ENCODE measurements at places on chromosomes 1 and 21.

DNA sequence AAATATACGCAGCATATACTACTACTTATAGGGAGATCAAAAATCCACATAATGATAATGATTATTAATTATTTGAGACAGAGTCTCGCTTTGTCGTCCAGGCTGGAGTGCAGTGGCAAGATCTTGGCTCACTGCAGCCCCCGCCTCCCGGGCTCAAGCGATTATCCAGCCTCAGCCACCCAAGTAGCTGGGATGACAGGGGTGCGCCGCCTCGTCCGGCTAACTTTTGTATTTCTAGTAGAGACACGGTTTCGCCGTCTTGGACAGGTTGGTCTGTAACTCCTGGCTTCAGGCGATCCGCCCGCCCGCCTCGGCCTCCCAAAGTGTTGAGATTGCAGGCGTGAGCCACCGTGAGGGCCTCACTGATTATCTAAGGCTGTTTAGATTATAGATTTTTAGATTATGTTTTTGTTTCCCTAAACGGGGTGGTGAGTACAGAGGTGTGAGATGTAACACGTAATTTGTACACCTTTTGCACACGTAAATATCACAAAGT lies 548 bp upstream of the SLC25A33 start:
- DNase-seq = no peak

DNA sequence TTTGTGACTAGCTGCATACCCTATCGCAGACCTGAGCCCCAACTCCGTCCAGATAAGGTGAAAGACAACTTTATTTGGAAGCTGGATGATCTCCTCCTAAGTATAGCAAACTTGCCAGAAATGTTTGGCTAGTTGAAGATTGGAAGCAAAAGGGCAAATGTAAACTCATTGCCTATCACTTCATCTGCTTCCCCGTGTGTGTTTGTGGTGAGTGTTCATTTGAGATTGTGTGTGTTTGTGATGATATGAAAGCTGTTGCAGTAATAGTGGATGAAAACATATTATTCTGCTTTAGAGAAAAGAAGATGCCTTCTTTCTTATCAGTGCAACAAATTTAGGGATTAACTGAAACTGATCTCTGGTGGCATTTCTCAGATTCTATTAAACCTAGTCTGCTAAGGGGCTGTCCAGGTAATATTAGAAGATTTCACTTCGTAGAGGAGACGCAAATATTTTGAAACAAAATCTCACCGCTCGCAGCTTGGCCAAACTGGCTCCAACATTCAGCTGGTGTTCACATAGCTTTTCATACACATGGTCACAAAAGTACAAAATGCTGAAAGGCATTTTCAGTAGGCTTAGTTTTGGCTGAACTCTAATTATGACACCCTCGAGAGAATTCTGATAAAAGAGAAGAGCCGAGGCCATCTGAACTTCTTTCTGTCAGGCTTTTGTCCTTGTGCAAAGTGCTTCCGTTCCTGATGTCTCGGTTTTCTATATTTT lies 1.1 kb downstream of the TBX19 start:
- no peak for DNase-seq

DNA sequence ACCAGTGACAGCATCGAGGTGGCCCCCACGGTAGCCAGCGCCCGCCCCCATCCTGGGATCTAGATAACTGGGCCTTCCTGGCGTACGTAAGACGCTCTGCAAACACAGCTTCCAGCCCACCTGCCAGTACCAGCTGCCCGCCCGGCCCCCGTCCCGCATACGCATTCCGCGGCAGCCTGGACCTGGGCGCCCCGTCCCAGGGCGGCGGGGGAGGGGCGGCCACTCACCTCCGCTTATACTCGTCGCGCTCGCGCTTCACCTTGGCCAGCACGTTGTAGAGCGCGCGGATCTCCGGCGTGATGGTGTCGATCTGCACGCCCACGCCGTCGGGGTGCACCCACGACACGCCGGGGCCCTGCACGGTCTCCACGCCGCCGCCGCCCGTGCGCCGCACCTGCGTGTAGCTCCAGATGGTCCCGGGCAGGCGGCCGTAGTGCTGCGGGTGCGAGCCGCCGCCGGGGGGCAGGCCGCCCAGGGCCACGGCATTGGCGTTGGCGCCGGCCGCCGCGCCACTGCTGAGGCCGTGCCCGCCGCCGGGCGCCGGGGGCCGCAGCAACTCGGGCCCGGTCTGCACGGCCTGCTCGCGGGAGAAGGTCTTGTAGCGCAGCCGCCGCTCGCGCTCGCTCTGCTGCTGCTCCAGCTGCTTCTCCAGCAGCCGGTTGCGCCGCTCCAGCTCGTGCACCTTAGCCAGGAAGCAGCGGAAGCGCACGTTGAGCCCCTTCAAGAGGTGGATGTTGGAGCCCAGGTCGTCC lies 859 bp downstream of the IFFO2 start:
- no peak for DNase-seq

- no peak for DNase-seq
Measured at GRCh38 chr1:168159251-168159650, 19.5 kb upstream of the TIPRL start.

GRCh38 chr1:33312413-33312749 lies 8.5 kb downstream of the A3GALT2 start:
- DNase-seq = no peak

DNA sequence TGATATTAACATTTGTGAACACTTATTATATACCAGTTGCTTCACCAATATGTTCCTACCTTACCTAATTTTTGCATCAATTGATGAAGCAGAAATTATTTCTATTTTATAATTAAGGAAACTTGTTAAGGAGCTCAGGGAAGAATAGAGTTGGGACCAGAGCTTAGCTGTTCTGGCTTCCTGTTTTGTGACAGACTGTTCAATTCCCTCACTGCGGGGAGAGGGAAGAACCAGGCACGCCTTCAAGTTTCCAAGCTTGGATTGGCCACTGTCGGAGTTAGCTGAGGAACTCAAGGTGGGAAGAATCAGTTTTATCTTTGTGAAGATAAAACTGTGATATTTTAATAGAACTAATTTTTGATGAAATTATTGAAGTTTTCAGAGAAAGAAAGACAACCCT lies 142.3 kb upstream of the LMO4 start:
- no peak for DNase-seq

- DNase-seq = no peak
Measured at GRCh38 chr1:192998536-192998935, 60.6 kb downstream of the UCHL5 start.

DNA sequence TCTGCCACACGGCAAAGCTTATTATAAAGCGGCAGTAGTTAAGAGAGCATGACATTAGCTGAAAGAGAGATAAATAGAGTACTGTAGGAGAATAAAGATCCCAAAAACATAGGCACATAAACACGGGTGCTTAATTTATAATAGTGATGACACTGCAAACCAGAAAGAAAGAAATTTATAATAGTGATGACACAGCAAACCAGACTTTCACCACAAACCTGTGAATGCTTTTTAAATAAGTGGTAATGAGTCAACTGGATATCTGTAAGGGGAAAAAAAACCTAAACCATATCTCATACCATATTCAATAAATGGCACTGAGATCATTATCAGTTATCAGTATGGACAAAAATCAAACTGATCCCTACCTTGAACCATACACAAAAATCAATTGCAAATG lies 25.5 kb downstream of the USP1 start:
- no peak for DNase-seq

GRCh38 chr1:71599306-71599705 lies 518.5 kb upstream of the ZRANB2 start:
- DNase-seq = no peak

DNA sequence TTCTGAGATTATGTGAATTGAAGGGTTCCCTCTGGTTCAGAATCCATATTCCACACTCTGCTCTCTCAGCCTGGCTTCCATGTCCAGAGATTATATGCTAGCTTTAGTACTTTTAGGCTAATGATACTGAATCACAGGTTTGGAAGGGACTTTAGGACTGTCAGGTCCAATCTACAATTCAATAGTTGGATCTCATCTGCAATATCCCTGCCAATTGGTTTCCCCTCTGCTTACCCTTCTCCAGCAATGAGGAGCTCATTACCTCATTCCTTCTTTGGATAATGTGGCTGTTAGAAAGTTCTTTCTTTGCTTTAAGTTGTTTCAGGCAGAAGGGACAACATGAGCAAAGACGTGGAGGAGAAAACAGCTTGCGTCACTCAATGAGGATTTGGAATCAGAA lies 245.3 kb downstream of the PLPP3 start:
- no peak for DNase-seq

DNA sequence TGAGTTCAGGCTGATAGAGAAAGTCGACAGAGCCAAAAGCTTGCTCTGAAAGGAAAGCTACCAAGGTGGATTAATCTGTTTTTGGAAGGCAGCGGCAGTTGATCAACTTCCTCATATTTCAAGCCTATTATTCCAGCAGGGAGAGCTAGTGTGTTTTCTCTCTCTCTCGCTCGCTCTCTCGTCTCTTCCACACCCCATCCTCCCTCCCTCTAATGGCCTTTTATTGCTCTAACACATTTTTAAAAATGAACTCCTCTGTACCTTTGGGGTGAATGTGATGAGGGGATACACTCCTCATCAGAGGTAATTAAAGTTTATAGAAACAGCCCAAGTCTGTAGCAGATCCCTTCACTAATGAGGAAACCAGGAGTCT lies 126.4 kb downstream of the CLIC6 start:
- no peak for DNase-seq

- no peak for DNase-seq
Measured at GRCh38 chr1:86567341-86567740, 20.5 kb downstream of the CLCA4 start.

GRCh38 chr21:30104241-30104640 lies 62.4 kb downstream of the CLDN17 start:
- DNase-seq = no peak

DNA sequence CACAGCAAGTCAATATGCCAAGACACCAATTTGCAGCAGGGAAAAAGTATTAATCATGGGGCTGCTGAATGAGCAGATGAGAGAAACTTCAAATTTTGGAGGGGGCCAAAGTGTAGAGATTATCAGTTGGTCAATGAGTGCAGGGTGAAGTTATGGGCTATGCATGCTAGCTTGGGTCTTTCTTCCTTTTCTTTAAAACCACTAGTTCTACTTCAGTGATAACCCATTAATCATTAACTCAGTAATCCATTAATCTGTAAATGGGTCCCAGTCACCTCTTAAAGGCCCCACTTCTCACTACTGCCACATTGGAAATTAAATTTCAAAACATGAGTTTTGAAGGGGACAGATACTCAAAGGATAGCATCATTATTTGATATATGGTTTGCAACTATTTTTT lies 688.6 kb upstream of the ADGRL4 start:
- no peak for DNase-seq

- no peak for DNase-seq
Measured at GRCh38 chr21:43341378-43342161, 85.4 kb downstream of the SIK1 start.

DNA sequence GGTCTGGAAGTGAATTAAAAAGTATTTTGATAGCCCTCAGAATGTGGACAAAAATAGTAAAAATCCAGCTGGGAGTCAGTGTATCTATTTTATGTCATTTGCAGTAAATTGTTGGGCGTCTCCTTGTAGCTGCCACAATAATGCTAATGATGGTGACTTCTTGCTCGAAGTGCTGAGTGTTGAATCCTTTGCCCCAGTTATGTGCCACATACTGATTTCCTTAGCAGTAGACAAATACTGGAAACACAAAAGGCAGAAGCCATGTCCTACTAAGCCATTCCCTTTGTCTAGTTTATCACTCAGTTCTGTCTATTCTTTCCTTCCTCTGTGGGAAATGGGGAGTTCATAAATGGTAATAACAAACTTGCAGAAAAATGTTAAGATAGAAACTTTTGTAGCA lies 70.7 kb upstream of the CXADR start:
- DNase-seq = no peak

- no peak for DNase-seq
Measured at GRCh38 chr21:15626031-15626430, 103.8 kb upstream of the USP25 start.

GRCh38 chr1:100816049-100816448 lies 78.6 kb downstream of the EXTL2 start:
- no peak for DNase-seq

- peak; percentile 44 for DNase-seq
Measured at GRCh38 chr1:32753532-32754316, 51.2 kb upstream of the SYNC start.

DNA sequence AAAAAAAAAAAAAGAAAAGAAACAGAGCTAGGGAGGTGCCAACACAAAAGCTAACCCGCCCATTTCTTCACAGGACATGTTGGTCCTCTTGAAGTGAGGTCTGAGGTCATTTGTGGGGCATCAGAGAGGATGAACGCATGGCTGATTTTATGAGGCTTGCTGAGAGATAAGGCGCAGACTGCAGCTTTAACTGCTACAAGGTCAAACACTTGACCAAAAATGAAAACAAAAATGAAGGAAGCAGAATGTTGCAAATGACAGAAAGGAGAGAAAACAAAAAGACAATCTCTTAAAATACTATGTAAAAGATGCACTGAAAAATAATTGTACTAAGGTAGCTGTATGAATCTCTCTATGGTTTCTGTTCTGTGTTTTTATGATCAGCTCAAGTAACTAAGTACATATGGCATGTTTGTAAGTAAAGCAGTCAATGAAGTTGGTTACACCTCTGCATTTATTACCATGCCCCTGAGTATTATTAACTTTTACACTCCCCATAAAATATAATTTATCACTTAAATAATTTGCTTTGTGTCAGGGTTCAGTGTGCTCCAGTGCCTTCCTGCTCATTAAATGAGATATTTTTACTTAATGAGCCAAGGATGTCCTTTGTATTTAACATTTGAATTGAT lies 249.1 kb upstream of the NR5A2 start:
- no peak for DNase-seq

DNA sequence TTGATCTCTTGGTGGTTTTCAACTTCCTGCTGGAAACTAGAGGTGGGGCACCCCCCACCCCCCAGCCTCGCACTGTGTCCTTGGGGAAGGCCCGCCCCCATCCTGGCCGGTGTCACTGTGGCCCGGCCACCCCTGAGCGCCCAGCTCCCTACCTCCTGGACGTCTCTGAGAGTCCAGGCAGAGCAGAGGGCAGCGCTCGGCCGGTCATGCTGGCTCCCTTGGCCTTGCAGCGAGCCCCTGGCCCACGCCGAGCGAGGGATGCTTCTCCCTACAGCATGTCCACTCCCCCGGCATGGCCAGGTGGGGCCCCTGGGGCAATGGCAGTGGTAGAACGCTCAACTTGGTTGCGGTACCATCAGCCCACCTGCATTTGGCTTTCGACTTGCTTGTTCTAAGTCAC lies 28.7 kb upstream of the TRAPPC10 start:
- DNase-seq = no peak

- no peak for DNase-seq
Measured at GRCh38 chr1:81237473-81238089, 563.2 kb upstream of the ADGRL2 start.

- no peak for DNase-seq
Measured at GRCh38 chr1:220991506-220991905, 112.3 kb downstream of the HLX start.

GRCh38 chr1:96901783-96902363 lies 180.3 kb downstream of the PTBP2 start:
- no peak for DNase-seq

GRCh38 chr1:231480008-231480407 lies 48.5 kb upstream of the TSNAX start:
- DNase-seq = no peak
